ENCODE measurements at places on chromosomes 11 and 22.

DNA sequence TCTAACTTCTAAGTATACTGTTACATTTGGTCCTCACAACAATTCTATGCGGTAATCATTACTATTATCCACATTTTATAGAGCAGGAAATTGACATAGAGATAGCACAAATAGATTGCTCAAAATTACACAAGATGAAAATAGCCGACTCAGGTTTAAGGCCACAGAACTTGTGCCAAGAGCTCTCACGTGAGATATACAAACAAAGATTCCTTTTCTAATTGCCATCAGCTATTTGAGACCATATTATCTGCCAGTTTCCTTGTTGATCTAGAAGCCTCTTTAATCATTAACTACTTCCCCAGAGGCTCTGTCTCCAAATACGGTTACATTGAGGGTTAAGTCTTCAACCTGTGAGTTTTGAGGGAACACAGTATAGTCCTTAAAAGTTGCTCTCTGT is 61.0 kb upstream of the GLYATL1B start:
- DNase-seq, result no peak

DNA sequence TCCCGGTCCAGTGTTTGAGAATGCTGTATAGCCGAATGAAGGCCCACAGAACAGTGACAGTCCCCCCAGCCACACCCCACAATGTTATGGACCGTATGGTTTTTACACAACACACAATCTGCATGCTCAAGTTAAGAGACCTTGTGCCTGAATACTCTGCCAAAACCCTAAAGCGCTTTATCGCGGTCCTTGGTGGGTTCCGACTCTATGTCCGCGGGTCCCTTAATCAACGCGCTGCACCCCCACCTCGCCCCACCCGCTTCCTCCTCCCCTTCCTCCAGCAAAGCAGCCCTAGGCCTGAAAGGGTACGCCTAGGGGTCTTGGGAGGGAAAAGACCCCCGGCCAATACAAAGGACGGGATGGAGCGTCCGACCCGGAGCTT is 442 bp downstream of the COPB1 start:
- DNase-seq, result peak; percentile 75

GRCh38 chr11:94593030-94593429 is 25.9 kb downstream of the PIWIL4 start:
- DNase-seq, result no peak

DNA sequence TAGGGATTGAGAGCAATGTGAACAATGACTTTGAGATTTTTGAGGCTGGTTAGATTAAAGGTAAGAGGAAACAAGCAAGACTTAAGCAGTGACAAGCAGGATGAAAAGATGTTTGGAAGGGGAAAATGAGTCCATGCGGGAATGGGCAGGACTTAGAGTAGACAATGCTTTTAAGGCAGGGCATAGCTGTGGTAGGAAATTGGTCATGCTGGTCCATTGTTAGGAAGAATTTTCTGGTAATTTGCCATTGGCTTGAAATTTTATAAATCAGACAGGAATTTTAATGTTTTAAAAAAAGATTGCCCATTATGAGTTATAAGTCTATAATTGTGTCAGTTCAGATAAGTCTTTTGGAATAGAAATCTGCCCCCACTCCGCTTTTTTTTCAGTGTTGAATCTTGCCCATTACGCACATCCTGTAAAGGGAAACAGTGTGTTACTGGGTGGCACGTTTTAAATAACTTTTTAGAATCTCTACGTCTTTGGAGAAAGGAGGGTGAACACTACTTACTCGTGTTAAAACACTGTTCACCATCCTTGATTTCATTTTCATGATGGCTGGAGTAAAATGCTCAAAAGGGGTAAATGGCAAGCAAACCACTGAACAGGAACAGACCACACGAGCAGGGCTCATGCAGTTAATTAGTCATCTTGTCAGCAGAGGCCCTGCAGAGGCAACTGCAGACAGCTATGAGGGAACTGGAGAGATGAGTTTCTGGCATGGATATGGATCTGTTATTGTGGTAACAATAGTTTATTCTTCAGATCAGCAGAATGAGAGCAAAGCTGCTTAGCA is 25.0 kb downstream of the SWAP70 start:
- no peak for DNase-seq

- no peak for DNase-seq
Measured at GRCh38 chr22:26648528-26649388, 8.6 kb upstream of the MIAT start.

- DNase-seq, result no peak
Measured at GRCh38 chr22:38135133-38135706, 24.7 kb upstream of the BAIAP2L2 start.

DNA sequence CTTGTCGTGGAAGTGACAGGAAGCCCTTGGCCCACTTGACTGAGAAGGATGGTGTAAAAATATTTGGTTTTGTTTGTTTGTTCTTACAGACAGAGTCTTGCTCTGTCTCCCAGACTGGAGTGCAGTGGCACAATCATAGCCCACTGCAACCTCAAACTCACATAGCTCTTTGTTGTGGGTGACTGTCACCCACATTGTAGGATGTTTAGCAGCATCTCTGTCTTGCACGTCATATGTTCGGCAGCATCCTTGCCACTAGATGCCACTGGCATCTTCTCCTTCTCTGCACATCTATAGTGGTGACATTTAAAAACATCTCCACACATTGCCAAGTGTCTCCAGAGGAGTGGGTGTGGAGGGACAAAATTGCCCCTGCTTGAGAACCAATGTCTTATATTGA is 56.8 kb downstream of the PRR5L start:
- DNase-seq, result peak; percentile 61

DNA sequence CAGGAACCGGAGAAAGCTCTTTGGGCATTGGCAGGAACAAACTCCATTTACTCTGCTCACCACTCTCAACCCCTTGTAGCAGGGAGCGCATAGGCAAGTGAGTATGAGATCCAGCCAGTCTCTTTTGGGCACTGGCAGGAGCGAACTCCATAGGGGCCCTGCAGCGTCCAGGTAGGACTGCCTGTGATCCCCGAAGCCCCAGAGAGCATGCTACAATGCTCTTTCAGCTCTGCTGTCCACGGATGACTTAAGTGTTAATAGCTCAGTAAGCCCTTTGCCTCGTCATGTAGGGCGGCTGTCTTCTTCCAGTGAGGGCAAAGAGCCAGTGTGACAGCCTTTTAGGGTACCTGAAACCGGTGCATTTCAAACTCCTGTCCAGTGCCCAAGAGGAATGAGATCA is 1525.6 kb upstream of the RAG2 start:
- DNase-seq, result no peak

DNA sequence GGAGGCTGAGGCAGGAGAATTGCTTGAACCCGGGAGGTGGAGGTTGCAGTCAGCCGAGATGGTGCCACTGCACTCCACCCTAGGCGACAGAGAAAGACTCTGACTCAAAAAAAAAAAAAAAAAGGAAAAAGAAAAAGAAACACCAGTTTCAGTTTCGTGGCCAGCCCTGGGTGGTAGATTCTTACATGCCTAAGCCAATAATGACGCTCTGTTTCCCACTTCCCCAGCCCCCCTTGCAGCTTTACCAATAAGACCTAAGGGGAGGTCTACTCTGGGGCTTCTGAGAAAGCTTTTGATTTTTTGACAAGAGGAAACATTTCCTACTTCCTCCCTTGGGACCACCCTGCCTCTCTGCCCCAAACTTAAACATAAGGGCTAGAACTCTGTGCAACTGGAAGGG is 30.0 kb upstream of the PTPRJ start:
- peak; percentile 58 for DNase-seq

GRCh38 chr11:2553198-2553597 is 108.4 kb downstream of the KCNQ1 start:
- DNase-seq, result no peak

GRCh38 chr11:128412847-128413791 is 174.2 kb downstream of the ETS1 start:
- no peak for DNase-seq

DNA sequence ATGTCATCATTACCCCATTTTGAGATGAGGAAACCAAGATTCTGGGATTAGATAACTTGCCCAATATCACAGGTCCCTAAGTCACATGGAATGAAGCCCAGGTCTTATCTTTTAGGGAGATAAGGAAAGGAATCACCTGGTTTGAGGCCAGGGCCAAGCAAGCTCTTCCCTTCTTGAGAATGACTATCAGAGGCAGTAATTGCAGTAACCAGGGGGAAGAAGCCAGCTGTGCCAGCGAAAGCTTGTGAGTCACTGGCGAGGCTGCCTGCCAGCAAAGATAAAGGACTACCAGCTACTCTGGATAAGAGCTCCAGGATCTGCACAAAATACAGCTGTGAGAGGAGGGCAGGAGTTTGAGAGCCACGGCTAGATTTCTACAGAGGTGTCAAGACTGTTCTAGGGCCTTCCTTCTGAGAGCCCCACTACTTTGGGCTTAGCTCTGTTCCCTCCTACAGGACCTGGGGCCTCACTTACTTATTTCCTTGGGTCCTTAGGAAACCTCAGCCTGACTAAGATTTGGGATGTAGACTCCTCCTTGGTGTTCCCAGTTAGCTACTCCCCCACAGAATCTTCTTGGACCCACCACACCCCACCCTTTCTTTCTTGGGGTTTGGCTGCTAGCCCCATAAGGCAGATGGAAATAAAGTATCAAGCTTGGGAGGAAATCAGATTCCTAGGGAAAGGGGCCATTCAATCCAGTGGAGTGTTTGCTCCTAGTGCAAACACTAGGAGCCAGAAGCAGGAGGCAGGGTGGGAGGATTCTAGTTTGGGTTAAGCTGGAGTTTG is 9.7 kb upstream of the CCKBR start:
- no peak for DNase-seq

DNA sequence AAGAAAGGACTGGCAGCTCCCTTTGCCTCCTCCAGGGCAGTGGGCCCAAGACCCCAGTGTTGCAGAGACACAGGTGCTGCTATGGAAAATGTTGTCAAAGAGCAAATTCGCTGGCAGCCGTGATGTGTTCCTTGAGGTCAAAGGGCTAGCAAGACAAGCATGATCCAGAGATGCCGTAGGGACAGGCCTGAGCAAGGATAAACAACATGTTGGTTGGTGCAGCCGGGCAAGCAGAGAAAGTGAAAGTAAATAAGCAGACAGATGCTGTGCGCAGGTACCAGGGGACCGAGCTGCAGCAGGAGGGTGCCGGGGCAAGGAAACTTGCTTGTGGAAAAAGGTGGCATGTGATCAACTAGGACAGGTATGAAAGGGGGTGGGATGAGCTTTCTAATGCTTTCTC is 125.5 kb upstream of the NECTIN1 start:
- DNase-seq, result no peak

DNA sequence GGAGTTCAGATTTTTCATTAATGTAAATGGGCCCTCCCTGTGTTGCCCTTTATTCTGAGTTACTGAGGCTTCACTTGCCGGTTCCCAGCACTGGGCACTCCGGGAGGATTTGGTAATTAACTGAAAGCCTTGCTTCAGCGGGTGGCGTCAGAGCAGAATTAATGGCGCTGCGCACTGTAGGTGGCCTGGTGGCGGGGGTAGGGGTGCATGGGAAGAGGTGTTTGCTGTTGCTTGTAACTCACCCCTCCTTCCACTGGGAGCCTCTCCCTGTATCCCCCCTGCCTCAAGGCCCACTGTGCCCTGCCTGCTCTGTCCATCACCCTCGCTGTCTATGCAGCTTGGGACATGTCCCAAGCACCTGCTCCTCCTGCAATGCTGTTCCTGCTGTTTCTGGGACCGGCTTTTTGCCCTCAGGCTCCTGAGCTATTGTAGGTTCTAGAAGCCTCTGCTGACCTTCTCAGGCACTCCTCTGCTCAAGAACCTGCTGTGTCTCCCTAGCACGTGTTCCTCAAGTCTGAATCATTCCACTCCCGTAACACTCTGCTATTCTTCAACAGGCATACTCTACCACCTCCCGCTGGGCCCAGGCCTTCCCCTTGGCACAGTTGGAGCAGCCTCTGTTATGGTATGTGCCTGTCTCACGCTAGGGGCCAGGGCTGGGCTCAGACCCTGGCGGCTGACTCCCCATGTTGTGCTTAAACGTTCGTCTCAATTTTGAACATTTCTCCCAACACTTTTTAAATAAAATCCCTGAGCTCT is 24.4 kb downstream of the ARHGAP8 start:
- no peak for DNase-seq

GRCh38 chr11:30128269-30128932 is 102.4 kb upstream of the FSHB start:
- no peak for DNase-seq

DNA sequence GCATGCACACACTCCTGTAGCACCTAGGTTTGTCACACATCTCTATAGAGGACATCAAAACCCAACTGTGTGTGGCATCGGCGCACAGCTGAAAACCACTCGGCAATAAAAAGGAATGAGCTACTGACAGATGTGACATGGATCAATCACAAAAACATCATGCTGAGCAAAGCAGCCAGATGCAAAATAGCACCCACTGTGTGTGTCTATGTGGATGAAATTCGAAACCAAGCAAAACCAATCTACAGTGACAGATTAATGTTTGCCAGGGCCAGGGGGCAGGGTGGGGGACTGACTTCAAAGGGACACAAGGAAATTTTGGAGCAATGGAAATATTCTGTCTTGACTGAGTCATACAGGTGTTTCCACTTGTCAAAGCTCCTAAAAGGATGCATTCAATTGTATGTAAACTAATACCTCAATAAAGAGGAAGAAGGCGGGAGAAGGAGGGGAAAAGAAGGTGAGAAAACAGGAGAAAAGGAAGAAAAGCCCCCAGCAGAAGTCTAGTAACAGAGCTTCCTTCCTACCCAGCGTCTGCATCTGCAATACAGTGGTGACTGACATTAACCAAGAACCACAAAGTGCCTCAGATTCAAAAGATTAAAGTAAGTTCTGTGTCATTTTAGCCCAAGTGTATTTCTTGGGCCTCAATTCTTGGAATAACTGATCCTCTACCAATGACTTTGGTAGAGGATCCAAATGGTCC is 49.8 kb downstream of the PACSIN2 start:
- no peak for DNase-seq

GRCh38 chr11:65298131-65298535 is 16.5 kb upstream of the CDC42EP2 start:
- DNase-seq, result no peak

- DNase-seq, result no peak
Measured at GRCh38 chr11:23284631-23285030, 424.4 kb upstream of the CCDC179 start.

- DNase-seq, result no peak
Measured at GRCh38 chr22:43206509-43207161, 19.7 kb upstream of the TTLL12 start.

DNA sequence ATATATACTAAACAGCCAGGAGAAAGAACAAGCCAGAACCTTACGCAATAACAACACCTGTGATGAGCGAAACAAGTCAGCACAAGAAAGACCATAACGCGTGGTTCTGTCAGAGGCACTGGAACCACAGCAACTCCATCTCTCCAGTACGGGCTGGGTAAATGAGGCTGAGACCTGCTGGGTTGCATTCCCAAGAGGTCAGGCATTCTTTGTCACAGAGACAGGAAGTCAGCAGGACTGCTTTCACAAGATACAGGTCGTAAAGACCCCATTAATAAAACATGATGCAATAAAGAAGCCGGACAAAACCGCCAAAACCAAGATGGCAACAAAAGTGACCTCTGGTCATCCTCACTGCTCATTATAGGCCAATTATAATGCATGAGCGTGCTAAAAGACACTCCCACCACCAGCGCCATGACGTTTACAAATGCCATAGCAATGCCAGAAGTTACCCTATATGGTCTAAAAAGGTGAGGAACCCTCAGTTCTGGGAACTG is 21.7 kb downstream of the TPST2 start:
- no peak for DNase-seq

GRCh38 chr11:108199446-108200321 is 22.8 kb downstream of the NPAT start:
- DNase-seq, result peak; percentile 75

Data from activated CD8-positive, alpha-beta memory T cell treated with anti-CD3 and anti-CD28 coated beads, Interleukin-2, amount 50 U/mL, for 48 hours (primary cell).